Coronary artery (tissue), 2 donors: ENCODE measurements at places on chromosomes 1 and 21.

GRCh38 chr1:240586006-240586405 is 25.9 kb downstream of the GREM2 start:
- DNase-seq: no peak

- DNase-seq: no peak
Measured at GRCh38 chr1:58922302-58923089, 138.6 kb upstream of the JUN start.

GRCh38 chr21:41427556-41427955 is 1.5 kb downstream of the MX1 start:
- peak; percentile 38 for DNase-seq

GRCh38 chr1:18340158-18340764 is 140.5 kb upstream of the KLHDC7A start:
- no peak for DNase-seq

- DNase-seq: no peak
Measured at GRCh38 chr1:151472856-151473731, 13.8 kb upstream of the POGZ start.

DNA sequence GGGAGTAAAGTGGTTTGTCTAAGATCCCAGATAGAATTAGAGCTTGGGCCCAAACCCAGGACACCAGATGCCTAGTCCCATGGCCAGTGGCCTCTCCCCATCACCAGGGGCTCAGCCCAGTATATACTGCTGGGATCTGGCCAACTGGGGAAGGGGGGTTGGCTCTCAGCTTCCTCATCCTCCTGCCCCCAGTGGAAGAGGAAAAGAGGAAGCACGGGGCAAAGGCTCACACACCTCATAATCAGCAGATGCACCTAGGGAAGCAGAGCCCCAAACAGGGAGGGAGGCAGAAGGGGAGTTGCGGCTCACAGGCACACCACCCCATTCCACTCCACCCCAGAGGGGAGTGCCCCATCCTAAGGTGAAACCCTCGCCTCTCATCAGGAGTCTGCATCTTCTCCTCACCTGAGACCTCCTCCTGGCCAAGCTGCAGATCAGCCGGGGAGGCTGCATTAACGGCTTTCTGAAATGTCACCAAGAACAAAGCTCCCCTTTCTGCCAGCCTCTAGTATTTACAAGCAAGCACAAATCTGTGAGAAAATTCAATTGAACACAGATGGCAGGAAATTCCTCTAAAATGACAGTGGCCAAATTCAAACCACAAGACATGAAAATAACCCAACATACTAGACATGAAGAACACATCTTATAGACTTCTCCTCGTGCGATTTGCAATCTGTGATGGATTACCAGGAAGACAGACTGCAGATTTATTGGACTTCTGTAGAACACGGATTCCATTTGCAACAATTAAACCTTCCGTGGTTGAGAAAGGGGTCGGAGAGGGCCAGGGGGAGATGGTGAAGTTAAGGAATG is 82.8 kb downstream of the GLIS1 start:
- DNase-seq: no peak

DNA sequence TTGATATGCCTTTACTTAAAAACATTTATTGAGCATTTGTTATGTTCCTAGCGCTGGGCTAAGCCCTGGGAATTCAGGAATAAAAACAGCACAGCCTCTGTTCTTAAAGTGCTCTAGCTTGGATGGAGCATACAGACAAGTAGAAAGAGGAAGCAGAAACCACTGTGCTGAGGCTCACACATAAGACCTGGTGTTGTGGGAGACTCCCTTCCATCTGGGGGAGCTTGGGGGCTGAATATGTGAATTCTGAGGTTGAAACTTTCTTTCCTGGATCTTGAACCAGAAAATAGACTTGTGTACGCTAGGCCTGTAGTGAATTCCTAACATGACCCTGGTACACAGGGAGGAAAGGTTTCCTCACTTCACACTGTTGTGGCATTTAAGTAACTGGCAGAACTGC is 209.9 kb downstream of the ZNF326 start:
- no peak for DNase-seq

GRCh38 chr1:228204958-228205357 is 2.9 kb upstream of the OBSCN start:
- DNase-seq: no peak

- DNase-seq: no peak
Measured at GRCh38 chr21:33432496-33432895, 29.3 kb downstream of the IFNGR2 start.

GRCh38 chr1:17924578-17924977 is 169.4 kb downstream of the ACTL8 start:
- no peak for DNase-seq

DNA sequence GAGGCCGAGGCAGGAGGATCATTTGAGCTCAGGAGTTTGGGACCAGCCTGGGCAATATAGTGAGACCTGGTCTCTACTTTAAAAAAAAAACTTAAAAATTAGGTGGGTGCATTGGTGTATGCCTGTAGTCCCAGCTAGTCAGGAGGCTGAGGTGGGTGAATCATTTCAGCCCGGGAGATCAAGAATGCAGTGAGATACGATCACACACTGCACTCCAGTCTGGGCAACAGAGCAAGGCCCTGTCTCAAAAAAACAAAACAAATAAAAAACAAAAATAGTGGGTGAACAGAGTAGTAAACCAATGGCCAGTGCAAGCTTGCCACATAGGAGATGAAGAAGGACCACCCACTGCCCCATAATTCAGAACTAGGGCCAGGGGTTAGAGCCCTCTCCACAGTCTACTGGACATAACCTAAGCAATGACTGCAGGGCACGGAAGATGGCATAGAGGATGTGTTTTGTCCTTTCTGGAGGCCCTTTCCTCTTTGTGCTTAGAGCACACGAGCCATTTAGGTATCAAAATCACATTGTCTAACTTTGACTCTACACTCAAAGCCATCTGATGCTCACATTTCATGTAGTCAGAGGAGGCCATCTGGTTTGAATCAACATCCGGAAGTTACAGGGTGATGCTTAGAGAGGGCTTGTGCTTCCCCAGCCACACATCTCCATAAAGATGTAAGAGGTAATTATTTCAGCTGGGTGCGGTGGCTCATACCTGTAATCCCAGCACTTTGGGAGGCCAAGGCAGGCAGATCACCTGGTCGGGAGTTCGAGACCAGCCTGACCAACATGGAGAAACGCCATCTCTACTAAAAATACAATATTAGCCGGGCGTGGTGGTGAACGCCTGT is 12.6 kb downstream of the CD2 start:
- DNase-seq: no peak

GRCh38 chr1:229629261-229629660 is 3.2 kb downstream of the URB2 start:
- no peak for DNase-seq

GRCh38 chr1:91774520-91775203 is 111.3 kb downstream of the TGFBR3 start:
- DNase-seq: no peak

- DNase-seq: no peak
Measured at GRCh38 chr1:231241750-231242149, 738 bp downstream of the GNPAT start.

DNA sequence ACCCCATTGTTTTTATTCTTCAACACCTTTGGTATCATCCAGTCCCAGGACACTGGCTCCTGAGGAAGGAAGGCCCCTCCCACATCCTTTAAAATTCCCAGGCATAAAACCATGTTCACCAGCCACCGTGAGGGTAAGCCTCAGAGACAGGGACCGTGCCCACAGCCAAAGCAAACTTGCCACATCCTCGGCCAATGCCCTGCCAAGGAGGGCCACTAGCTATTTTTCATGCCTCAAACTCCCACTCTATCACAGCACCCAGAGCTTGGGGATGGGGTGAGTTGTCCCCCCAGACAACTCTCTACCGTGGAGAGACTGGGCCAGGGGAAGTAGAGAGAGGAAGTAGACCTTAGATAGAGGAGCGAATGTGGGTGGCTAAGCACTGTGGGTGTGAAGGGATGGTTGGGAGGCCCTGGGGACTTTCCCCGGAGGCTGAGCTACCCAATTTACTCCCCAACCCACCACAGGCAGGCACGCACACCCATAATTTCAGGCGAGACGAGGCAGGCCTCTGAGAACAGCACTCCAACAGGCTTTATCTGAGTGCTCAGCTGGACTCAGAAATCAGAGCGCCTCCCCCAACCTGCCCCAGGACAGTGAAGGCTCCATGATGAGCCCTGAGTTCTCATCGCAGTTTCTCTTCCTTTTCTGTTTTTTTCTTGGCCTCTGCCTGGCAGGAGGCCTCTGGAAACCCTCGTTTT is 15.9 kb upstream of the BTG2 start:
- no peak for DNase-seq

DNA sequence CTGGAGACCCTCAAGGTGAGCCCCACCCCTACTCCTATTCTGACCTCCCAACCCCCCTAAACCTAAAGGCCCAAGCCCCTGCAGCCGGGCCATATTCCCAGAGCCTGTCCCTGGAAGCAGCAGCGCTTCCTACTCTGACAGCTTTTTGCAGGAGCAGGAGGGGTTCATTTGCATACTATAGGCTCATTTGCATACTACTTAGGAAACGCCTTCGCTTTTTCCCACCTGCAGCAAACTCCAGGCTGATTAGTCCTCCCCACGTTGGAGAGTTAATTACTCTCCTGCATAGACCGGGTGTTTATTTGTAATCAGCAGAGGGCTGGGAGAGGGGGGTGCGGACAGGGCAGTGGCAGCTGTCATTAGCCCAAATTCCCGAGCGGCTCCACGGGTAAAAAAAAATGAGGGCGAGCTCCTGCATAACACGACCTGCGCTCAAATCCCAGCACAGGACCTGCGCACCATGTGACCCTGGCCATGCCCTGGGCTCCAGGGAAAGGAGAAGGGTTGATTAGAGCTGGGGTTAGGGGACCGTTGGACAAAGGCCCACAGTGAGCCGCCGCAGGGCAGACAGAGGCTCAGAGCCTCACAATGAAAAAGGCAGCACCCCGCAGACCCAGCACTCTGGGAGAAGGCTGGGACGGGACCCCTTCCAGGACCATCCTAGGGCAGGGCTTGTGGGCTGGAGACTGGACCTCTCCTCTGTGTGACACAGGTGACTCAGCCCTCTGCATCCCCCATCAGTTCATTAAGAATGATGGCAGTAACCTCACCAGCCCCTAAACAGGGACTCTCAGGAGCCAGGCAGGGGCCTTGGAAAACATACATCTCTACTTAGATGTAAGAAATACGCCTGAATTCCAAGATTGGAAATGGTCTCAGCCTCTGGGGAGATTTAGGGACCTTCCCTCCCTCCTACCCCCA is 9.9 kb upstream of the C1QA start:
- DNase-seq: no peak

- DNase-seq: no peak
Measured at GRCh38 chr1:219045246-219045645, 128.4 kb upstream of the LYPLAL1 start.

- no peak for DNase-seq
Measured at GRCh38 chr1:53662169-53662568, 76.8 kb downstream of the GLIS1 start.

DNA sequence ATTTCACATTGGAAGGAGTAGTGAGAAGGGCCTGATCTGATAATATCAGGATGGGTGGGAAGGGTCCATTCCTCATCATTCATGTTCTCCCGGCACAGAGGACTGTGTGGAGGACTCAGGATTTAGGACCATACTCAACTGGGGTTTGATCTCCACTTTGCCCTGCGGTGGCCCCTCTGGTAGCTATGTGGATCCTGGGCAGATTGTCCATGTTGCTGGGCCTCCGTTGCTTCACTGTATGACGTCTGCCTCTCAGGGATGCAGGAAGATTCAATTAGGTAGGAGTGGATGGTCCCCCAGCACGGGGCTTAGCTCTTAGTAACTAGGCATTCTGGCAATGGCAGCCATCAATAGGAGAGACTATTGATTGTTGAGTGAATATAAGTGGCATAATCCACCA is 2.3 kb downstream of the ETS2 start:
- DNase-seq: no peak

- DNase-seq: no peak
Measured at GRCh38 chr1:2802421-2802961, 998 bp upstream of the TTC34 start.

DNA sequence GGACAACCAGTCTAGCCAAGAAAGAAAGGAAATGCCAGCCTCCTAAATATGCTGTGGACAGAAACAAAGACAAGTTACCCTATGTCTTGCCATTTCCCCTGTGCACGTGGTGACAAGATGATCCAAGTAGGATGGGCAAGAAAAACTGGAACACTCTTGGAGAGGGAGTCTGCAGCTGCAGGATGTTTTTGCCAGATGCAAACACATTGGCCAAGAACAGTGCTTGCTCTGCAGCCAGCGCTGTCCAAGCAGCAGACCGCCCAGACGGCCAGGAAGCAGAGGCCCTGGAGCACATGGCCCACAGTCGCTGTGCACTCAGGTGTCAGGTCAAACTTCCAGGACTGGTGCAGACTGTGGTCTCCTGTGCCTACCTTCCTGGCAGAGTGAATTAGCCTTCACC is 189.3 kb downstream of the SLC35F3 start:
- DNase-seq: no peak

GRCh38 chr1:32885676-32886003 is 651 bp upstream of the HPCA start:
- DNase-seq: no peak

GRCh38 chr1:19326748-19327065 is 14.6 kb downstream of the SLC66A1 start:
- DNase-seq: no peak

- DNase-seq: no peak
Measured at GRCh38 chr1:199859491-199859933, 168.0 kb upstream of the NR5A2 start.

DNA sequence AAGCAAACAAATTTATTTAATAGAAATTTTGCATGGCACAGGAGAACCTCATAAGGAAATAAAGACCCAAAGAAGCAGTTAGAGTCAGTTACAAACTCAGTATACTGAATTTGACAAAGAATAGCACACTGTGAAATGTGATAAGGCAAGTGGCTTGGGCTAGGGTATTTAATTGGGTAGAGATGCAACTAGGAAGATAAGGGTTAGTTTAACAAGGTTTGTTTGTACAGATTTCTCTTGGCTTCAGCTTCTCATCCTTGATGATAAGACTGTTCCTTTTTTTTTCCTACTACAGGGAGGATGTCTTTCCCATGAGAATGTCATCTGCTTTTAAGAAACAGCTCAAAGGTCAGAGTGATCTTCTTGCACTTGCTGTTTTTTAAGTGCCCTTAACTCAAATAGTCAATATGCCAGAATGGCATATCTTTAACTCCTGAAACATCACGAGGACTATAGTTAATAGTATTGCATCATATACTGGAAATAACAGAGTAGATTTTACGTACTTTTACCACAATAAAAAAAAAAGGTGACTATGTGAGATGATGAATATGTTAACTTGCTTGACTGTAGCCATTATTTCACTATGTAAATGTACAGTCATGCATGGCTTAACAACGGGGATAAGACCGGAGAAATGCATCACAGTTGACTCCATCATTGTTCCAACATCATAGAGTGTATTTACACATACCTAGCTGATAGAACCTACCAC is 9.2 kb upstream of the TRAF3IP3 start:
- no peak for DNase-seq
